ENCODE measurements at places on chromosomes 12 and 14. TPM values are rescaled to one million over a fixed set of nuclear protein-coding genes. Genes with fewer than 3 reads are reported as not detected.

The KCNK10 gene
- total RNA-seq: not detected

GRCh38 chr12:129276361-129277060 lies 423.2 kb downstream of the GLT1D1 start:
- DNase-seq: no peak

GRCh38 chr12:104790296-104791125 lies 167.6 kb downstream of the SLC41A2 start:
- no peak for DNase-seq

GRCh38 chr12:44053549-44054127 lies 217.8 kb downstream of the TMEM117 start:
- no peak for DNase-seq

The NEUROD4 gene
- total RNA-seq: not detected

DNA sequence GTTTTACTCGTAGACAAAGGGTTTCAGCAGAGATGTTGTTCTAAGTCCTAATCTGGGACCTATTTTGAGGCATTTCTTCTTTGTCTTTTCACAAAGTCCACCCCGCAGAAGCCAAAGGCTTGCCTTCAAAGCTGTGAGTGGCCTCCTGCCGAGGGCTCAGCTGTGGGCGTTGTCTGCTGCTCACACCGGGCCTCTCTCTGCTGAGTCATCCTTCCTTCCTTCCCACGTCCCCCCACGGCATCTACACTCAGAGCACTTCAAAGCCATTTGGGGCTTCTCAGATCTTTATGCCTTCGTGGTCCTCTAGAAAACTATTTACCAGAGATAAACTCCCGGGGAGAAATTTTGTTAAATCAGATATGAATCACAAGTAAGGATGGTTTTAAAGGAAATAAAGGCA lies 115.9 kb upstream of the TMPO start:
- no peak for DNase-seq

The KRT71 gene
- not detected for total RNA-seq

DNA sequence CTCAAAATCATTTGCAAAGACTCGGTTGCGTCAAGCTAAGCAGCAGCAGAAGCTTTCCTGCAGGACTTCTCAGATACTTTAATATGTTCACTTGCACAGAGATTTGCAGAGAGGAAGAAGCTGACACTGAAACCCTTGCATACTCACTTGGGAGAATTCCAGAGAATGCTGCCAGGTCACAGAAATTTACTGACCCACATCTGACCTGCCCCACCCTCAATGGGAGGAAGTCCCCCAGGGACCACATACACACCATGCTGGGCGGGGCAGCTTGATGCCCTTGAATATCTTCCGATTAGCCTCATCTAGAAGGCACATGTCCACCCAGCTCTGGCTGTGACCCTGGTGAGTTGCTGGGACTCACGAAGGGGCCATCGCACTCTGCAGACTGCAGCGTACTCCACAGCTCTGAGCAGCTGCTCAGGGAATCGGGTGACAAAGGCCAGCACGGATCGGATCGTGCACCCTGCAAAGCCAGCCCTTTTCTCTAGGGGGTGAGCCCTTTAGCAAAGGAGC lies 83.2 kb downstream of the ITPK1 start:
- no peak for DNase-seq

DNA sequence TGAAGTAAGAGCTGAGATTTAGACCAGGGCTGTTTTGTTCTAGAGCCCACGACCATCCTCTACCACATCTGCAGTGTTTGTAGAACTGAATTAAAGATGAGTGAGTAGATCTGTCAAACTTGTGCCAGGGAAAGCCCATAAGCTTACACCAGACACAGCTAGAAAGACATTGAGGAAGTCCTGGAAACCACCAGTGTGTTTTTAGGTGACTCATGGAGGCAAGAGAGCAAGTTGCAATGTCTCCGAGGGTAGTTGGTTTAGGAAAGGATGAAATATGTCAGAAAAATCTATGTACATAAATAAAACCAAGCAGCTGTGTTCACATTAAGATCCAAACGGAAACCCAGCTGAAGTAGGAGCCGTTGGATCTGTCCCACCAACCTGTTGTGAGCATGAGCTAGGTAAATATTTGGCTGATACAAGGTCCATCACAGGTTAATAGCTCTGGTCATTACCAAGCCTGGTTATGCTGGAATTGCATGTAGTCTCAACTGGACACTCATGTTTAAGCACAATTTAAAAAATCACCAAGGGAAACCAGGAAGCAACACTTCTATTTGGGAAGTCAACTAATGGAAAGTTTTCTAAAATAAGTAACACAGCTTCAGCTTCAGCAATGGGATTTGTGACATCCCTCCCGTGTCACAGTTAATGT lies 49.9 kb upstream of the PLEKHG3 start:
- DNase-seq: no peak

The RPS6KL1 gene
- 2.9 TPM for total RNA-seq

DNA sequence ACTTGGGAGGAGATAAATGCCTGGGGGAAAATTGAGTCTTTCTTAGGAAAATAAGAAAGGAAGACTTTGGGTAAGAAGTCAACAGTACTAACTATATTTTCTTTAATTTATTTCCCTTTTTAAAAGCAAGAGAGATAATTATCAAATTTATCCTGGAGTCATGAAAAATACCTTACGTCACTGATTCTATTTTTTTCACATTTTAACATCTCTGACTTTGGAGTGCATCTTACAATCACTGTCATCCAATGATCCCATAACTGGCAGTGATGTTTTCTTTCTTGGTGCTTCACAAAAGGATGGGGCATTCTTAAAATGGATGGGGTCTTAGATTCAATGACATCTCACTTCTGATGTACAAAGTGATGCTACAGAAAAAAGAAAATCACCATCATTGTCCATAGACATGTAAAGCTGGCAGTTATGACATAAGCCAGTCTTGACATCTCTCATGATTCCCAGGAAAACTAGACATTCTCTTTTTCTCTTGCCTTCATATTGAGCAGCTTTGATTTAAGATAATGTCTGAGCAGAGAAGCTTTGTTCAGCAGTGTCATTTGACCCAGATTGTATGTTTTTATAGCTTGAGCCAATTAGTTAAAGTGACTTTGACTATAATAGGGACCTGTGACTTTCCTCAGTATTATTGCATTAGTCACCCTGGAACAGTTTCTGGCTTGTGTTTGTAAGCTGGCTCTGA lies 236.2 kb downstream of the EGLN3 start:
- no peak for DNase-seq

The TAS2R42 gene
- total RNA-seq: not detected

DNA sequence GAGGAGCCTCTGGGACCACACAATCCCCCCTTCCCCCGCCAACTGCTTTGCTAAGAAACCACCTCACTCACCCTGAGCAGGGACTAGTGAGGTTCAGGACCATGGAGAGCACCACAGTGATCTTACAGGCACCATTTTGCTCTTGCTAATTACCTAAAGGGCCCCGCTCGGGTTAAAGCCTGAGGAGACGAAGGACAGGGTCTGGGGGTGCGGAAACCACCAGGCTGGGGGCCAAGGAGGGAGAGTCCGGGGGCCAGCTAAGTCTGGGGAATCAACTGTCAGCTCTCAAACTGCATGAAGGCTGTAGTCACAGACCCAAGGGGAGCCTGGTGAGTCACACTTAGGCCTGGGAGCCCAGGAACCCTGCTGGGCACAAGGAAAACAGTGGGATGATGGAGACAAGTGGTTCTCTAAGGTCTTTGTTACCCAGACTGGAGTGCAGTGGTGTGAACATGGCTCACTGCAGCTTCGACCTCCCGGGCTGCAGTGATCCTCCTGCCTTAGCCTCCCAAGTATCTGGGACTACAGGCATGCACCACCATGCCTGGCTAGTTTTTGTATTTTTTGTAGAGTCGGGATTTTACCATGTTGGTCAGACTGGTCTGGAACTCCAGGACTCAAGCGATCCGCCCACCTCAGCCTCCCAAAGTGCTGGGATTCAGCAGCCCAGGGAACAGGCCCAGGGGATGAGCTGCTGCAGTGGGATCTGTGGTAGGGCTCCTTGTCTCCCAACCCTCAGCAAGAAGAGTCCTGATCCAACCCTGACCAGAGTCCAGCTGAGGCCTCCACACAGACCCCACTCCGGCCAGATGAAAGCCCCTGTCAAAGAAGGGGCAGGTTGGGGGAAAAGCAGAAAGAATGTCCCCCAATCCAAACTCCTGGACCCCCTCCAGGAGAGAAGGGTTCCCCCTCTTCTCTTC lies 98.8 kb downstream of the CALM1 start:
- peak; percentile 20 for DNase-seq

The TAS2R43 gene
- total RNA-seq: 6.1 TPM

Measured in breast epithelium (tissue), 4 donors.